ENCODE measurements at places on chromosomes 7 and 10.

GRCh38 chr10:79413196-79413595 is 32.2 kb downstream of the ZCCHC24 start:
- peak; percentile 67 for DNase-seq

DNA sequence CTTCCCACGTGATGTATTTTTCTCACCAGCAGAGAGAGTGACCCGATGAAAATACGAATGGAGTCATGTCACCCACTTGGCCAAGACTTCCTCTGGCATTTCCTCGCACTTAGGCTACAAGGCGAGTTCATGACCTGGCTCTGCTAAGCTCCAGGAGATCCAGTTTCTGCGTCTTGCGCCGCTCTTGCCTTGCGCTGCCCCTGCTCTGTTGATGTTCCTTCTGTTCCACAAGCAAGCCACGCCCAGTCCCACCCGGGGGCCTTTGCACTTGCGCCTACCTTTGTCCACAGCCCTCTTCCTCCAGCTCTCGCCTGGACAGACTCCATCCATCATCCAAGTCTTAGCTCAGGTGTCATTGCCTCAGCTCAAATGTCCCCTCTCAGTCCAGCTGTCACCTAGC is 116.3 kb upstream of the SHH start:
- no peak for DNase-seq

- no peak for DNase-seq
Measured at GRCh38 chr10:90148116-90148855, 446.9 kb downstream of the KIF20B start.

DNA sequence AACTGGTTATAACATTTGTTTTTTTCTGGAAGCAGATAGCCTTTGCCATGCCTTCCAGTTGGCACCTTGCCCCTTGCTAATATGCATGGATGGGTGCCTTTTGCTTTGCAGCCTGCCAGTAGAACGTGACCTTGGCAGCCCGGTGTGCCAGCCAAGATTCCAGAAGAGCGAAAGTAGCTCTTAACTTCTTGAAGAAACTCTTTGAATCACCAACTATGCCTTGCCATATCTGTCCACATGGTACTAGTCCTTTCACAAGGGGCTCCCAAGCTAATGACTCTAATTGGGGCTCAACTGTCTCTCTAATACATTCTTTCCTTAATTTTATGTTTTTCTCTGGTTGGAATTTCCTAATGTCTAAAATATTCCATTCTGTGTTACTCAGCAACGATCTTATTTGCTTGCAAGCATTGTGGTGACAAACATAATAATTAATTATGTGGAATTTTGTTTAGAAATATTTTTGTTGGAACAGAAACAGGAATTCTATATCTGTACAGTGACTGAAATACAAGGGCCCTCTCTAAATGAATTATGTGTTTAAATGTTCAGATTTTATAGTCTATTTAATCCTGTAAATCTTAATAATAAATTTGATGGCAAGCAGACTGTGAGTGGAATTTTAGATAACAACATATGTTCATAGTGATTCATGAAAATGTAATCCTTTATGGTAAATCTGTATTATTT is 45.8 kb downstream of the HDAC9 start:
- DNase-seq: peak; percentile 19

DNA sequence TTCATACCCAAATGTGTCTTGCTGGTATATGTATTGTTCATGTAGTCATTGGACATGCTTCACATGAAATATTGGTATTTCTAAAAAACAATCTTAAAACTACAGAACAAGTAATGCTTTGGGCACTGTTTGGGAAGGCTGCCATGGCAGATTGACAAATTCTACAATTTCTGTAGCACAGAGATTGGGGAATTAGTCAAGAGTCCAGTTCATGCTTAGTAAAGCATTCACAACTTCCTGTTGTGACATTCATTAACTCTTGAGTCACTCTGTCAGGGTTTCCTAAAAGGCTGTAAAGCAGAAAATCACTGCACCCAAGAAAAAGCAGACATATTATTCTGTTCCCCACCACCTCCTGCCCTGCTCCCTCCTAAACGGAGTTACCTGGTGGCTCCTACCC is 398.9 kb downstream of the PHTF2 start:
- no peak for DNase-seq

GRCh38 chr10:35356725-35357092 is 20.4 kb downstream of the CCNY start:
- DNase-seq: no peak

DNA sequence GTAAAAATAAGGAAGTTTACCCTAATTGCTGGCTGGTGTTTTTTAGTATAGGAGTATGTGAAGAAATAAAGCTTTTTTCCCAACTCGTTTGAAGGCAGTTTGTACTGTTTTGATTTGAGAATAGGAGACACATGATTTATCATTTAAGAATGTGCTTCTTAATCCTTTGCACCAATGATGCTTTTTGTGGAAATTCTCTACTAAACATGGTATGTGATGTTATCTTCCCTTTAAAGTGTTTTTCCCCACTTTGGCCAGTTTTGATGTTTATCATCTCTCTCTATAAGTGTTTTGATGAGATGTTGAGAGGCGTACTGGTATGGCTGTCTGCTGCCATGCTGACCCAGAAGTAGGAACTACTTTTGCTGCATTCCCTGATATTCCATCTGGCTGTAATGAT is 85.1 kb downstream of the SUGCT start:
- DNase-seq: no peak

GRCh38 chr10:58384544-58384998 is 639 bp upstream of the TFAM start:
- DNase-seq: no peak

Measured in psoas muscle (tissue), 8 donors.